ENCODE measurements at places on chromosomes 4 and X. TPM values are rescaled to one million over a fixed set of nuclear protein-coding genes. Genes with fewer than 3 reads are reported as not detected.

TRIM60 gene
- total RNA-seq: not detected

TMEM31 gene
- 0.46 TPM for total RNA-seq

TMPRSS11E gene
- total RNA-seq: not detected

IL2 gene
- 19.1 TPM for total RNA-seq

LNX1 gene
- not detected for total RNA-seq

DNAAF6 gene
- total RNA-seq: not detected

PASD1 gene
- not detected for total RNA-seq

TCP11X2 gene
- total RNA-seq: not detected

TBC1D8B gene
- 0.79 TPM for total RNA-seq

ASB9 gene
- total RNA-seq: 0.41 TPM

GNRHR gene
- not detected for total RNA-seq

HTN1 gene
- total RNA-seq: not detected

COX7B2 gene
- not detected for total RNA-seq

MYOZ2 gene
- total RNA-seq: not detected

CXCL11 gene
- total RNA-seq: not detected
